ENCODE measurements at places on chromosomes 12 and 14. TPM values are rescaled to one million over a fixed set of nuclear protein-coding genes. Genes with fewer than 3 reads are reported as not detected.

Gene MRPL52
- 70.1 TPM for total RNA-seq

Gene MIPOL1
- 0.28 TPM for total RNA-seq

Gene SLC2A14
- 0.20 TPM for total RNA-seq

GRCh38 chr14:55686713-55687112 is 106.7 kb downstream of the KTN1 start:
- H3K4me3 ChIP-seq, result no peak overlapping the region
- no peaks in the 10 kb centered on the region for H3K27me3 ChIP-seq
- no peaks in the 10 kb centered on the region for H3K4me1 ChIP-seq
- no peak for DNase-seq
- no peak overlapping the region for H3K27ac ChIP-seq

DNA sequence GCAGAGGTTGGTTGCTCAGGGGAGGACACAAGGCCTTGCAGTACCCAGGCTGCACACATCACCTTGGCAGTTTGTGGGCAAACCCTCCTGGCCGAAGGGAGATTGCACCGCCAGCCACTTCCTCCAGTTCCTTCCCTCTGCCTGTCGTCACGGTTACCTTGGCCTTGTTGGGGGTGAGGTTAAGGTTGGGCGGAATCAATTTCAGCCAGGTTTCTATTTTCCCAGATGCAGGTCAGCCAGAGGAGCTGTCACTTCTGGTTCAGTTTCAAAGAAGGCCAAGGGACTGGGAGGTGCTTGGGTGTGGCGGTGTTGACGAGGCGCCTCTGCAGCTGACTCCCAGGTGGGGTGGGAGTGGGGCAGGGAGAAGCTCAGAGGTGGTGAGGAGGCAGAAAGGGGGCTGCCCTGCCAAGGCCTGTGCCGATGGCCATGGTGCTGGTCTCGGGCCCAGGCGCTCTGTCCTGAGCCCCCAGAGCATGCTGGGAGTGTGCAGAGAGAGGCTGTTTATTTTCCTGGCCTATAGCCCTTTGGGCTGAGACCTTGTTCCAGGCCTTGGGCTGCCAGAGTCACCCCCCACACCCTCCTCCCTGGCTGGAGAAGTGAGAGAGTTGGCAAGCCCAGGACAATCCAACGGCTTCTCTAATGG is 31.4 kb downstream of the JDP2 start:
- no peak for DNase-seq
- H3K4me1 ChIP-seq, result no peaks in the 10 kb centered on the region
- no peaks in the 10 kb centered on the region for H3K36me3 ChIP-seq
- H3K4me3 ChIP-seq, result no peak overlapping the region
- no peak overlapping the region for H3K27ac ChIP-seq

DNA sequence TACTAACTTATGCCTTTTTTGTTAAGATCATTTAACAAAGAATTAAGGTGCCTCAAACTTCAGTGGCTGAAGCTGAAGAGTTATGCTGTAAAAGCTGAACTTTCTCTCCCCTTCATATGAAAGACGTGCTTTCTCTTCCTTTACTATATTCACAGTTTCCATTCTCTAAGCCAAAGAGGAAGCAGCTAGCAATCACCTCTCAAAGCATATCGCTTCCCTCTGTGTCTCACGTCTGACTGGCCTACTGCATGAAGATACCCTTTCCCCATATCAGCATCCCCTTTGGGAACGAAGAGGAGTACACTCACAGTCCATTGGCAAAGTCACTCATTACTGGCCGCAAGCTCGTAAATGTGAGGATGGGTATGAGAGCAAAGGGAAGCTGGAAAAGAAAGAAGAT is 34.9 kb downstream of the SLC11A2 start:
- H3K36me3 ChIP-seq, result peaks cover 6% of the 10 kb centered on the region
- no peak for DNase-seq
- H3K27me3 ChIP-seq, result no peaks in the 10 kb centered on the region
- no peak overlapping the region for H3K27ac ChIP-seq

GRCh38 chr12:57341275-57341990 is 89.4 kb downstream of the R3HDM2 start:
- no peak overlapping the region for H3K4me3 ChIP-seq
- H3K27me3 ChIP-seq, result no peaks in the 10 kb centered on the region
- H3K36me3 ChIP-seq, result no peaks in the 10 kb centered on the region
- H3K4me1 ChIP-seq, result no peaks in the 10 kb centered on the region
- no peak overlapping the region for H3K27ac ChIP-seq
- DNase-seq, result no peak

All from T-cell (primary cell).